GM12892 (cell line): ENCODE measurements at places on chromosomes 1 and 21.

GRCh38 chr1:28249013-28249865 lies 10.1 kb upstream of the SESN2 start:
- DNase-seq = no peak

GRCh38 chr1:212292250-212293105 lies 7.3 kb downstream of the PPP2R5A start:
- DNase-seq = no peak

GRCh38 chr1:8537991-8538390 lies 220.1 kb downstream of the SLC45A1 start:
- no peak for DNase-seq

DNA sequence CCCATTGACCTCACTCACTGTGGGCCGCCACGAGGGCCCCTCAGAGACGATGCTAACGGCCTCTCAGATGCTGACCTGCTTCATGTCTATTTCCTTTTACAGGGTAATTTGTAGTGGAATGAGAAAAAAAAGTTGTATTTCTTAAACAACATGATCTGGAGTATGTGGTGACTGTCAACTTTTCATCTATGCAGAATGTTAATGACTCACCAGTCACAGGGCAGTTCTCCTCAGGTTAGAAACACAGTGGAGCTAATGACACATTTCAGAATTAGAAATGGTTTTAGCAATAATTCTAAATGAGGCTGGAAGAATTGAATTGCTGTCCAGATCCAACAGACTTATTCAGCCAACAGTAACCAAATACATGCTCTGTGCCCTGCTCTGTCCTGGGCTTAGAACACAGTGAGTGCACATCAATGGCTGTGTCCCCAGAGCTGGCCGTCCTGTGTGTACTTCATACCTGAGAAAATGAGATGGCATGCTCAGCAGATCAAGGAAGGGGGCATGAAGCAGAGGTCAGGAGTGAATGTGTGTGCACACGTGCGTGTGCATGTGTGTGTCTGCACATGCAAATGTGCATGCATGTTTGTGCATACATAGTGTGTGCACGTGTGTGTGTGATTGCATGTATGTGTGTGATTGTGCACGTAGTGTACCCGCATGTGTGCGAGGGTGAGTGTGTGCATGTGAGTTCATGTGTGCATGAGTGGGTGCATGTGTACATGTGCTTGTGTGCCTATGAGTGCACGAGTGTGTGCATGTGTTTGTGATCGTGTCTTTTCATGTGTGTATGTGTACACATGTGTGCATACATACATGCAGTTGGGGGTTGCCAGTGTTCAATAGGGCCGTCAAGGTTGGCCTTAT lies 145.3 kb downstream of the PCBP3 start:
- DNase-seq = no peak

GRCh38 chr1:110786802-110787327 lies 86.1 kb upstream of the CD53 start:
- no peak for DNase-seq

DNA sequence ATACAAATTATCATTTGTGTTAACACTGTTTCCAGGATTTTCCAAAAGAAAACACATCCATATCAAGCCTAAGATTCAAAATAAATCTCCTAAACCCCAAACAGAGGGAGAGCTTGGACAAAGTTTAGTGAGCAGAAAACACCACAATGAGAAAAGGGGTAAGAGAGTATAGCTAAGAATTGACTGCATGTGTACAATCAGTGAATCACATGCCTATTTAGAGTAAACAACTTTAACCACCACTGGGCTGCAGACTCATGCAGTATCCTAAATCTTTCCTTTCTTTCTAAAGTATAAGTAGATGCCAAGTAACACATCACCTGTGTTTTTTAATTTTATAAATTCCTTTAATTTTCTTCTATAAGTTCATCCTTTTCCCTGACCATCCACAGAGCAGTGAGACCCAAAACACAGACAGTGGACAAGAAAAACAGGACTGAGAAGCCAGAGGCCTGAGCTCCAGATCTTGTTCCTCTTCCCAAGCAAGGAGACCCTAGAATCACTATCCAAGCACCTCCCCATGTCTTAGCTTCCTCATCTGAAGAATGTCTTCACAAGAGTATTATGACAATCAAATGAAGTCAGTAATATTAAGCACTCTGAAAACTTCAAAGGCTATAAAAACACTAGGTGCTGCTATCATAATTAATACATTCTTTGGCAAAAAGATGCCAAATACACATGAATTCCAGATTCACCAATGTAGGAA lies 93.1 kb downstream of the VAV3 start:
- DNase-seq = no peak

- no peak for DNase-seq
These were observed 84.6 kb upstream of the SSX2IP start for GRCh38 chr1:84774669-84775534.

DNA sequence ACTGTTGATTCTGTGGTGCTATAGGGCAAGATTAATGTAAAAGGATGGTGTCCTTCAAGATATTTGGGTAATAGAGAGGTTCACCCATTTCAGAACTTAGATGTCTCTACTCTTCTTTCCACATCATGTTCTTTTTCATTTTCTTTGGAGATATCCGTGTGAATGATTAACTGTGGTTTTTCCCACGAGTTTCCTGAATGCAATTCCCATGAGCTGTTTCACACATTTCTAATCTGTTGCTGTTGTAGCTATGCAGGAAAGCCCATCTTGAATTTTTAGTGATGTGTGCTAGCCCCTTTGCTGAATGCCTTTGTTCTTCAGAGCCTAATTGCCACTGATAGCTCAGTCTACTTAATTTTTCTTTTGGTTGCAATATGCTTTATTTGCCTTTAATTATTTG lies 27.6 kb downstream of the SNX27 start:
- no peak for DNase-seq

DNA sequence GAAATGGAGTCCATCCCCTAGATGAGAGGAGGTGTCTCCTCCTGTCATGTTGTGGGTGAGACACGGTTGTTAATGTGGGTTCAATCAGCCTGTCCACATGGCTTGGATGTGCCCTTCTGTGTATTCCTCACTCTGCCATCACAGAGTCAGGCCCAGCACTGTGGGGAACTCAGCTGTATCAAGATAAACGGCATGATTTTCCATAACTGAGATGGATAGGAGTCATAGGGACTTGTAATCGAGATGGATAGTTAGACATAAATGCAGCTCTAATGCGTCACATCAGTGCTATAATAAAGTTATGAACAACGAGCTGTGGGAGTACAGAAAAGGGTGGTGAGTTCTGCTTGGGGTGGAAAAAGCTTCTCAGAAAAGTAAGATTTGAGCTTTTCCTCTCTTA lies 152.9 kb downstream of the RWDD3 start:
- no peak for DNase-seq
